Stromal cell of bone marrow (primary cell): ENCODE measurements at places on chromosomes 13 and 19.

DNA sequence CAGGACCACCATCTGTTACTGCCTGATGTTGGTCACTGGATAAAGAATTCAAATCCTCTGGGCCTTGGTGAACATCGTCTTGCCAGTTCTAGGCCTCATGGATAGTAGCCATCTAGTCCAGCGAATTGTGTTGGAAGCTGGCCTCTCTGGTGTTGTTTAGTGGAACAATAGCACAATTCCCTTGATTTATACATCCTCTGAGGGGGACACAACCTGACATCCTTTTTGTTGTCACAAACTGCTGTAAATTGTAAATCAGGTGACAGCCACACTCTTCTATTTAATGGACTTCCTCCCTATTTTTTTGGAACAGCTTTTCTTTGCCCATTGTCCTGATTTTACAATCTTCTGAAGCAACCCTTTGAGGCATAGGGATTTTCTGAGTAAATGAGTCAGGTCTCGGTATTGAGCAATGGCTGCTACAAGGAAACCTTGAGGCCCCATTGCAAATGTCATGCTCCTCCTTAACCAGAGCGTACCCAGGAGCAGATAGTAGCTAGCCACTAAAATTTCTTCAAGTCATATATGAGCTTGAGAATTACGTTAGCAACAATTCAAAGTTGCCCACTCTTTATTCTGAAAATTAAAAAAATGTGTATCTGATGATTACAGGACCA, 263.3 kb downstream of the COG6 start:
- no peak for DNase-seq

DNA sequence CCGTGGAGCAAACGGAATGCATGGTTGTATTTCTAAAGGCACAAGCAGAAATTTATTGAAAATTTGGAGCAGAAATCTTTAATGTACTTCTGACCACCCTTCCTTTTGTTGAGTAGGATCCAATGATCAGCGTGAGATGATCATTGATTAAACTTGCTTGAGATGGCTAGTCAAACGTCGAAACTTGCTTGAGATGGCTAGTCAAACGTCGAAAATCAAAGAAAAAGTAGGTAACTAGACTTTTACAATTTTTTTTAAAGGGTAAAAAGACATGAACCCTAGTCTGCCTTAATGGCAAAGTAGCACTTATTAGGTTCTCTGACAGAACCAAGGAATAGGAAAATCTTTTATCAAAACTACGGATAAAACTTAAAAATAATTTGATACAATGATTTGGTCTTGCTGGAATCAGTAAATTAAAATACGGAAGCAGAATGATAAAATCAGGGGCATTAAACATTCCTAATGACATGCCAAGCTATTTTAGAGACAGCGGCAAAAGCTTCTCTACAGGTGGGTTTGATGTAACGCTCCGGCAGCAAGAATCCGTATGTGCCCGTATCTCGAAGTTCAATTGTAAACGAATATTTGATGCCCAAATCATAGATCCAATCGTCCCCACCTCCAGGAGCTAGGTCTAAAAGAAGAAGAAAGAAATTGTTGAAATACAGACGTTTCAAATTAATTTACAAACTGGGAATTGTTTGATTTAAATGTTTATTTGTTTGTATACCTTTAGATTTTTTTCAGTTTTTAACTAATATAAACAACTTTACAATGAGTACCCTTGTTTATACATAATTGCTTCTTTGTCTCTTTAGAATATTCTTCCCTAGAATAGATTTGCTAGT, 841 bp upstream of the ZC3H13 start:
- no peak for DNase-seq

GRCh38 chr13:99980201-99980823, 1.3 kb upstream of the ZIC2 start:
- DNase-seq = peak; percentile 16

DNA sequence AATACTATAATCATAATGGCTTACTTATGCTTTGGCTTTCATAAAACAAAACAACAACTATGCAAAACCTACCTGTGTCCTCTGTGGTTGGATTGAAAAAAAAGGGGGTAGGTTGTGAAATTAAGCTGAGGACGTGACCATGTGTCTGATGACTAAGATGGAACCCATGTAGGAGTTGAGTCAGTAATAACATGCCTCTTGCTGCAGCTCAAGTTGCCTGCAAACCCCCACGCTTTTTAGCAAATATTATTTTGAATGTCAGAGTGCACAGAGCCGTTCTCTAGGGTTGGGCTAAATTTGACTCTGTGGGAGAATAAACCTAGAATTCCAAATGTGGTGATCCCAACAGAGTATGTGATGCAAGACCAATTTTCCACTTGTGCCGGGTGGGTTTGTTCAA, 209.3 kb downstream of the KCNRG start:
- peak; percentile 79 for DNase-seq

DNA sequence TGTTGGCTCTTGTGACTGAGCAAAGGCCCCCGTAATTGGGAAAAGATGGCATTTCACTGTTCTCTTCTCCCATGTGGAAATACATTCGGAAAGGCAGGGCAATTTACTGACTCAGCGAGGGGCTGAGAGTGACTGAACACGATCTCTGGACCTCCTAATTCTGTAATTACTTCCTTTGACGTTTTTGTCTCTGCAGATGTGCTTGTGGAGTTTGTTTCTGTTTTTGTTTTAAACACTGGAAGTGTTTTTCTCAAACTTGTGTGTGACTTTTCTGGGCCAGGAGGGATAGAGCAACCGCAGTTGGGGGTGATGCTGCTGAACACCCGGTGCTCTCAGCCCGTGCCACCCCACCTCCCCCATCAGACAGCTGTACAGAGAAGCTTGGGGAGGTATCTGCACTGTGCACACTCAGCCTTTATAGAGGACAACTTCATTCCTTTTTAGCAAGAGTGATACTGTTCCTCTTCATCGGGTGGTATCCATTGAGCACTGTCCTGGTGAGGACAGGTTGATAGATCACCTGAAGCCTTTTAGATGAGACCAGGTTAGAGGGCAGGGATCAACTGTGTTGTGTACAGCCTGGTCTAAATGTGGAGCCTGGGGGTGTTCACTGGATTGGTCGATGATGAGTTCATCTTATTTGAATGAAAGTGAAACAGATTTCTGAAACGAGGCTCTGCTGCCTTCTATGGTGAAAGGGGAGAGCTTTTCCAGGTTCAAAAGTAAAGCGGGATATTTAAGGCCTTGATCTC, 117.4 kb downstream of the ESD start:
- peak; percentile 72 for DNase-seq

- DNase-seq = no peak
Observed at GRCh38 chr19:13006431-13007281, 11.4 kb downstream of the NFIX start.

- DNase-seq = no peak
Observed at GRCh38 chr19:42455621-42456081, 12.9 kb upstream of the CXCL17 start.

DNA sequence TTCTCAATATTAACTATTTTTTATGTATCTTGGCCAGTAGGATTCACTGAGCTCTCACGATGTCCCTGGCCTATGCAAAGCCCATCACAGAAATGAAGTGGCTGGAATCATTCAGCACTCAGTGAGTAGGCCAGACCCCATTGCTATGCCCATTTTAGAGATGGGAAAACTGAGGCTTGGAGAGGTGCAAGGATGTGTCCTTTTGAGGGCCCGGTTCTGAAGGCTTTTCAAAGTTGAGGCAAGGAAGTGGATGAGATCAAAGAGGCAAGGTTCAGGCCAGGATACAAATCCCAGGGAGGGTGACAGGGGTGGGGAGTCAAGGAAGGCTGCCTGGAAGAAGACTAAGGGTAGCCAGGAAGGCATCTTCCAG, 18.7 kb upstream of the ERCC1 start:
- DNase-seq = no peak

DNA sequence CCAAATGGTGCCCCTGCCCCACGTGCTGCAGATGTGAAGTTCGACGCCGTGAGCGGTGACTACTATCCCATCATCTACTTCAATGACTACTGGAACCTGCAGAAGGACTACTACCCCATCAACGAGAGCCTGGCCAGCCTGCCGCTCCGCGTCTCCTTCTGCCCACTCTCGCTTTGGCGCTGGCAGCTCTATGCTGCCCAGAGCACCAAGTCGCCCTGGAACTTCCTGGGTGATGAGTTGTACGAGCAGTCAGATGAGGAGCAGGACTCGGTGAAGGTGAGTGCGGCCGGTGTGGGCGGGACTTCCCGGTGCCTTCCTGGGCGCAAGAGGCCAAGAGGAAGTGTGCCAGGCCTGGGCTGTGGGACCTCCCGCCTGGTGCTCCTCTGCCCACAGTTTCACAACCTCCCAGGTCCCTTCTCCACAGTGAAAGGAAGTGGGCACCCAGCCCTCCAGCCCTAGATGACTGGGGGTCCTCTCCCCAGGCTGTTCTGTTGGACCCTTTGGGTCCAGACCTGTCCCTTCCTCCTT, 14.1 kb upstream of the RELB start:
- DNase-seq = no peak

GRCh38 chr13:112434937-112435523, 58.9 kb downstream of the SPACA7 start:
- no peak for DNase-seq

GRCh38 chr19:7645163-7645562, 8.3 kb downstream of the STXBP2 start:
- no peak for DNase-seq

DNA sequence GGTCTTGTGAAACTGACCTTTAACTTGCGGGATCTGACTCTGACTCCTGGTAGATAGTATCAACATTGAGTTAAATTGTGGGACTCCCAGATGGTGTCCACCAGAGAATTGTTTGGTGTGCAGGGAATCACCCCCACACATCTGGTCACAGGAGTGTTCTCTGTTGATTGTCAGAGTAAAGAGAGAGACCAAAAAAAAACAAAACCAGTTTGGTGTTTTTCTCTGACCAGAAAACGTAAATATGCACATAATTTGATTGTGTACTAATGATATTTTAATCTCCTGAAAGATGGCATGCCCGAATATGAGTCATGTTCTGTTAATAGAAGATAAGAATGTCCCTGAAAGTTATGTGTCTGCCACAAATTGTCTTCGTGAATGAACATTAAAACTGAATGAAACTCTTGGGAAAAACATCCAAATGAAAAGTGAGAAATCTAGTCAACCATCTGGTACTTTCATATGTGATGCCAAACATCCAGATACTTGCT, 118.5 kb upstream of the GPC6 start:
- DNase-seq = no peak

- DNase-seq = no peak
Observed at GRCh38 chr13:112903606-112904195, 65.3 kb upstream of the MCF2L start.

GRCh38 chr13:113351514-113352026, 12.4 kb downstream of the GRTP1 start:
- DNase-seq = no peak

DNA sequence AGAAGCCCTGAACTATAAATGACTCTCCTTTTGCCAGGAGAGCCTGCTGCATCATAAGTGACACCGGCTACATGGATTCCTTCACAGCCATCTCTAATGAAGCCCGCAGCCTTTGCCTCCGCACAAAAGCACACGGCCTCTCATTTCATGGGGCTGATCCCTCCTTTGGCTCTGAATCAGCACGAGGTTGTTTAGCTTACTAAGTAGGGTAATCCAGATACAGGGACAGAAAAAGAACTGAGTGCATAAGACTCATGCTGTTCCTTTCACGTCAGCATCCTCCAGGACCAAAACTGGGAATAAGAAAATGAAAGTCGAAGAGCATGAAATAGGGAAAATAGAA, 136.3 kb downstream of the DCT start:
- no peak for DNase-seq

- DNase-seq = no peak
Observed at GRCh38 chr13:39244561-39245230, 206.4 kb downstream of the NHLRC3 start.

GRCh38 chr19:57537953-57538547, 10.9 kb downstream of the ZNF549 start:
- DNase-seq = no peak

DNA sequence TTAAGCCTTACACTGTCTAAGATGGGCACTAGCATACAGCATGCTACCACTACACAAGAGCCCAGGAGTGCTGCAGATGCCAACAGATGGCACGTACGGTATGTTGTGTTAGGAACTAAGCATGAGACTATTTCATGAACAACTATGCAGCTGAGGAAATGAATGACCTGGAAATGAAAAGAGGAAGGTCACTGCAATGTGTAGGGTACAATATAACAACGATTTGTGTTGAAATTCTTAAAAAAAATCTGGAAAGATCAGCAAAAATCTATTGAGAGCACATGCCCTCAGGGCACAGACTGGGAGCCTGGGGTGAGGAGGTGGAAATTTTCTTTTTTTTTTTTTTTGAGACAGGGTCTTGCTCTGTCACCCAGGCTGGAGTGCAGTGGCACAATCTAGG, 14.4 kb downstream of the HAUS8 start:
- no peak for DNase-seq

DNA sequence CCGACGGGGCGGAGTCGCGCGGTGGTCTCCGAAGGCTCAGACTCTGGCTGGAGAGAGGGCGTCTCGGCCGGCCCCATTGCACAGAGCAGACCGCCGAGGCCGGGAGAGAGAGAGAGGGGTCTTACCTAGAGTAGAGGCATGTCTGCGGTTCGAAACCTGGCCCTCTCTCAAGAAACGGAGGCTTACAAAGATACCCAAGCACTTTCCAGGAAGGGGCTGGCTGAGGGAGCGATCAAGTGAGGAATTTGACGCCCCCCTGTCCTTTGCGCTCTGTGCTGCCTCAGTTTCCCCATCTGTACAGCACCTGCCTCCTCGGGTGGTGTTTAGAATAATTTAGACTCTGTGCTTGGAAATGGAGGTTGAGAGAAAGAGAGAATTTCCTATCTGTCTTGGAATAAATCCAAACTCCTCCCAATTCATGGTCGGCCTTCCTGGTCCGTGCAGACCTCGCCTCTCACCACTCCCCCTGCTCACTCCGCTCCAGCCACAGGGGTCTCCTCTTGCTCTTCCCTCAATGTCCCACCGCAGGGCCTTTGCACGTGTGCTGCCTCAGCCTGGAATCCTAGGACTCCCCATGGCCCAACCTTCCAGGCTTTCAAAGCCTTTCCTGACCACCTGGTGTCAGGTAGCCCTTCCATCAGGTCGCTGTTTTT, 658 bp upstream of the ISOC2 start:
- DNase-seq = no peak

- DNase-seq = no peak
Observed at GRCh38 chr13:23443878-23444277, 10.4 kb upstream of the SACS start.

DNA sequence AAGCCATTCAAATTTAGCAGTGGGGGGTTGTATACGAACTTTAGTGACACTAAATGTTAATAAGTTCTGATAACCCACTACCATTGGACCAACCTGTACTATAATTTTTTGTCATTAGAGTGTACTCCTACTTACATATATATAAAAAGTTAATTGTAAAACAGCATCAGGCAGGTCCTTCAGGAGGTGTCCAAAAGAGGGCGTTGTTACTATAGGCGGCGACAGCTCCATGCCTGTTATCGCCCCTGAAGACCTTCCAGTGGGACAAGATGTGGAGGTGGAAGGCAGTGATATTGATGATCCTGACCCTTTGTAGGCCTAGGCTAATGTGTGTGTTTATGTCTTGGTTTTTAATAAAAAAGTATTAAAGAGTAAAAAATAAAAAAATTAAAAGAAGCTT, 27.5 kb downstream of the SPRYD7 start:
- DNase-seq = no peak

DNA sequence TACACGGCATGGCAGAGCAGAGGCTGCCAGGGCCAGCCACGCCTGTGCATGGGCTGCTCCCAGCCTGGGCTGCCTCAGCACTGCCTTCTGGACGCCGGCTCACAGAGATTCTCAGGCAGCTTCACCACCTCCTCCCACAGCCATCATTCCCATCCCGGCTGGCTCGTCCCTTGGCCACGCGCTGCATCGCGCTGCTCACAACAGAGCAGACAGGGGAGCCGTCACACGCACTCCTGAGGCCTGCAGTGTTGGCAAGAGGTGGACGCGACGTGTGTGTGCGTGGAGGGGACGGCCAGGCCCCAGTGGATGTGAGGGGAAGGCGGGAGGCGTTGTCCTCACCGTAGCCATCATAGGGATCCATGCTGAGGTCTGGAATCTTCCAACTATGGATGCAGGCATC, 7.6 kb upstream of the PRKD2 start:
- no peak for DNase-seq
